ENCODE measurements at places on chromosomes 3 and 15.

DNA sequence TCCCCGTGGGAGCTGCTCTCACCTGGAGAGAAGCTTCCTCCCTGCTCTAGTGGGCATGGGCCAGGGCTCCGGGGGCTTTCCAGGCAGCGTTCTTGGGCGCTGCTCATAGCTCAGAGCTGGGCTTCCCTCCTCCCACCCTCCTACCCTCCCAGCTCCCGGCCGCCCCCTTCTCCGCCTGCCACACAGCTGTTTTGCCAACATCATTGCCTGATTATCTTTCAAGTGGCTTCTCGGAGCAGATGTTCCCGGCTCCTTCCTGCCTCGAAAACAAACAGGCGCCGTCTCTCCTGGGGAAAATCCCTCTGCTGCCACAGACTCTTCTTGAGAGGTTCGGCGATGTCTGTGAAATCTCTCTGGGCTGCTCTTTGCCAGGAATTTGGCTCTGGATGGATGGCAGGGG, 195.6 kb downstream of the RPLP1 start:
- no peak for DNase-seq

DNA sequence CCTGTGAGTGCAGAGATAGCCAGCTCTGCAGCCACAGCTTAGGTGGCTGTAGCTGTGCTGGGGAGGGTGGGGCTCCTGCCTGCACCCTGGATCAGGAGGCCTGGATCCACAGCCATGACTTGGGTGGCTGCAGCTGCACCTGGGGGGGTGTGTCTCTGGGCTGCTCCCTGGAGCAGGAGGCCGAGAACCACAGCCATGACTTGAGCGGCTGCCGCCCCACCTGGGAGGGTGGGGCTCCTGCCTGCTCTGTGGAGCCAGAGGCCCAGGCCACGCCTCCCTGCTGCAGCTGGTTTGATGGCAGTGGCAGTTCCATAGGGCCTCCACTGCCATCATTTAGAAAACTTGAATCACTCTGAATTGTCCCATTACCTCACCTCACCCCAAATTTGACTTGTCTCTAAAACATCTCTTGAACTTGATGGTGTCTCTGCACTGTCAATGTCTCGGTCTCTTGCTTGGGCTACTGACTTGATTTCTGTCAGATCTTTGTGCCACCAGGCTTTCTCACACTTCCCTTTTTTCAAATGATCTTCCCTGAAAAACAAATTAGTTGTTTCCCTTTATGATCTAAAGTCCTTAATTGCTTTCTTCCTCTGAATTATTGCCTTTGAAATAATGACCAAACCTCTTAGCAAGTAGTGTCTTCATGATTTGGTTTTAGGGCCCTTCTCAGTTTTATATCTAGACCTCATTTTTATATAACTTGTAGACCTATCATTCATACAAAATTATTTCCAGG, 313.2 kb upstream of the MME start:
- no peak for DNase-seq

- DNase-seq = peak; percentile 98
These were observed 110.3 kb upstream of the KLF13 start for GRCh38 chr15:31216215-31216911.

DNA sequence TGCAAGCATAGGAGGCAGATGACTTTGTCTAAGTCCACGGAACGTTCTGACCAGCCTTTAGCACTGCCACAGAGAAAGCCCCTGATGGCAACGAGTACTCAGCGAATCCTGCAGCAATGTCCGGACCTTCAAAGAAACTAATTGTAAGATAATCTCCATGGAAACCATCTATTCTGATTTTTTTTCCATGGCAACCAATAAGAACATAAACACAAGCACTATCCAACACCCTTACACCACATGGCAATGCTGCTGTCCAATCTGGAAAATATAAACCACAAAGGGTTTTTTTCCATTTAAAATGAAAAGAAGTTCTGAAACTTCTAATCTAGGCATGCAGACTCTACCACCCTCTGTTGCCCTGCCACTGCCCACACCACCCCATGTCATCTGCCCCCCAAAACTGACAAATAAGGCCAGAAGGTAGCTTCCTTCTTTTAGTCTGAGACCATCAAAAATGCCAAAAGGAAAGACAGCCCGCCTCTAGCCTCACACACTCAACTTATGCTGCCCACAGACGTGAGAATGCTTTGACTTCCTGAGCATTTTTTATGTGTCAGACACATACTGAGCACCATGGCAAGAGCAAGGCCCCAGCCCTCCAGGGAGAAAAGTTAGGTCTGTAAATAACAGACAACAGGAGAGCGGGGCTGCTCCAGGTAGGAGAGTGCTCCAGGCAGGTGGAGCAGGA, 44.5 kb downstream of the POC1A start:
- no peak for DNase-seq

DNA sequence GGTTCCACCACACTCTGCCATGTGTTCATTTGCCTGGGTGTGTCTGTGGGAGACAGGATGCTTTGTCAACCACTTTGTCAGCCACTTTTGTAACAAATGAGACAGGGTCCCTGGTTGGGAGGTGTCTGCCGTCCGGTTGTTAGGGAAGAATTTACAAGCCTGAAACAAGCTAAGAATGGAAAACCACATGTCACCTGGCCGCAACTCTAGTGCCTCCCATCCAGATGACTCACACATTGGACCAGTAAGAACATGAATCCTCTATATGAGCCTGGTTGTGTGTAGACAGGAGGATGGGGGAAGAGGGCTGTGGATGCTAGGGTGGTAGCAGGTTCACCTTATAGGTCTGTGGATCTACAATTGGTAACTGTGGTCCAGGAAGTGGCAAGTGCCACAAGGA, 335.3 kb downstream of the CLSTN2 start:
- DNase-seq = peak; percentile 6

DNA sequence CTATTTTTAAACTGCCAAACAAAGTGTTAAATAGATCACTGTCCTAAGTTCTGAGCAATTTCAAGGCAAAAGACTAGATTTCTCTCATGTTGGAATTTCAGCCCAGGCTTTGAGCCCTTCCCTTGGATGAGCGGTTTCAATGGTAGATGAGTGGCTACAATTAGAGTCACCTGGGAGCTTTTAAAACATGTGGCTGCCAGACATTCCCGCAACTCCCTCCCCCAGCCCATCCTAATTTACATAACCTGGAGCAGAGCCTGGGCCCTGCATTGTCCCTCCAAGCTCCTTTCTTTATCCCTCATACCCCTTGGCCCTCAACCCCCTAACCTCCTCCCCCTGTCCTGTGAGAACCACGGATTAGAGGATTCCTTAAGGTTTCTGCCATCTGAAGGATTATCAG, 357.5 kb upstream of the UMPS start:
- DNase-seq = no peak

GRCh38 chr15:36622836-36623235, 43.4 kb downstream of the CDIN1 start:
- no peak for DNase-seq

Measured in MCF 10A (cell line).